ENCODE measurements at places on chromosomes 7 and 10. TPM values are rescaled to one million over a fixed set of nuclear protein-coding genes. Genes with fewer than 3 reads are reported as not detected.

The CYP3A4 gene
- polyA plus RNA-seq: not detected

The DGKI gene
- polyA plus RNA-seq: not detected

The LEP gene
- polyA plus RNA-seq: 0.13 TPM

The NUTM2D gene
- not detected for polyA plus RNA-seq

The IFT22 gene
- polyA plus RNA-seq: 1.5 TPM

The TMUB1 gene
- 17.4 TPM for polyA plus RNA-seq

The NODAL gene
- not detected for polyA plus RNA-seq

The ZSCAN21 gene
- polyA plus RNA-seq: 1.5 TPM

The WASHC2A gene
- polyA plus RNA-seq: 10.9 TPM

The SHH gene
- not detected for polyA plus RNA-seq

The SDK1 gene
- not detected for polyA plus RNA-seq

The ANKRD61 gene
- polyA plus RNA-seq: not detected

The LIPM gene
- not detected for polyA plus RNA-seq

The CRPPA gene
- polyA plus RNA-seq: 0.03 TPM

All from CD14-positive monocyte (primary cell).